ENCODE measurements at places on chromosomes 6 and 20.

DNA sequence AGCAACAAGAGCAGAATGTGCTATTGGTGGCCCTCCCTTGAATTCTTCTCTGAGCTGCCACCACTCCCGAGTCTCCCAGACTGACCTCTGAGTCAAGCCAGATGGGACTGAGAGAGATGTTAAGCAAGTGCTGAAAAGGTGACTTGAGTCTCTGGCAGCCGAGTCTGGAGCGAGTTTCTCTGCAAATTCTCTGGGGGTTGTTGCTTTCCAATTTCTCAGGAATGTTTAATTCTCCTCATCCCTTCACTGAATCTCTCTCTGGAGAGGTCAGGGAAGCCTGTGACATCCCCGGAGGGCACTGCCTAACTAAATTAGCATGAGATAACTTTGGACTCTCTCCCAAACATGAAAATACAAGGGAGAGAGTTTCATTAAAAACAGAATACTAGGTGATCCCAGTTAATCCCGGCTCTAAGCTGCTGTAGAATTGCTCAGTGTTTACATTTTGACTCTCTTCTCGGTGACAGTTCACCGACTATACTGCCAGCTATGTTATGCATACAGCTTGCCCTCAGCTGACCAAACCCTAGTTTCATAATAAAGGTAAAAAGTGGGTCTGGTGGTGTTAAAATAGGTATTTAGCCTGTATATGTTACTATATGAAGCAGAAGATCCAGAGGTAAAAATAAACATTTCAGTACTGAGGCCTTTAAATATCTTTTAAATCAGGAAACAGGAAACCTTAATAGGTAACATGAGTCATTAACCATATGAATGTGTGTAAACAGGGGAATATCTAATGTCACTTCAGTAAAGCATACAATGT, 157.9 kb downstream of the FOXC1 start:
- no peak overlapping the region for H3K4me3 ChIP-seq
- peaks cover 4% of the 10 kb centered on the region for H3K4me1 ChIP-seq
- H3K27me3 ChIP-seq = no peaks in the 10 kb centered on the region
- no peak overlapping the region for H3K27ac ChIP-seq
- DNase-seq = no peak

GRCh38 chr20:23062632-23063031, 13.2 kb upstream of the THBD start:
- H3K27ac ChIP-seq = peak overlapping the region; percentile 85
- peaks cover 39% of the 10 kb centered on the region for H3K4me1 ChIP-seq
- no peaks in the 10 kb centered on the region for H3K27me3 ChIP-seq
- no peak overlapping the region for H3K4me3 ChIP-seq
- no peaks in the 10 kb centered on the region for H3K36me3 ChIP-seq

- H3K4me1 ChIP-seq = peaks cover 9% of the 10 kb centered on the region
- no peaks in the 10 kb centered on the region for H3K27me3 ChIP-seq
- DNase-seq = peak; percentile 75
- peak overlapping the region; percentile 35 for H3K4me3 ChIP-seq
- peak overlapping the region; percentile 85 for H3K27ac ChIP-seq
Observed at GRCh38 chr6:73585566-73586415, 65.0 kb upstream of the EEF1A1 start.

- H3K36me3 ChIP-seq = no peaks in the 10 kb centered on the region
- H3K4me3 ChIP-seq = no peak overlapping the region
- H3K27me3 ChIP-seq = no peaks in the 10 kb centered on the region
- H3K4me1 ChIP-seq = peaks cover 18% of the 10 kb centered on the region
- H3K27ac ChIP-seq = no peak overlapping the region
Observed at GRCh38 chr20:48790473-48791003, 37.3 kb downstream of the PREX1 start.

- no peak for DNase-seq
- no peaks in the 10 kb centered on the region for H3K27me3 ChIP-seq
- H3K27ac ChIP-seq = no peak overlapping the region
- no peak overlapping the region for H3K4me3 ChIP-seq
Observed at GRCh38 chr6:14254505-14254904, 136.9 kb downstream of the CD83 start.

DNA sequence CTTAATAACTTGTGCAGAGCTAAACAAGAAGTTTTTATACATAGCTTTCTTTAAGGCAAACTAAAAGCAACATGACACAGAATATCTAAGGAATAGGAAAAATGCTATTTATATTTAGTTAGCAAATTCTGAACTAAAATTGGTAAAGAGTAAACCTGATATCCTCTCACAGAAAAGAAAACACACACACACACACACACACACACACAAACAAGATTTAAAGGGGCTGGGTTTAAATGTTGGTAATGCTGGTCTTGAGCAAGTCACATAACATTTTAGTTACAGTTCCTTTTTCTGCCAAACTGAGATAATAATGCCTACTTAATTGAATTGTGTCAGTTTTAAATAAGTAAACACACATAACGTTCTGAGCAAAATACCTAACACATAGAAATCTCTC, 1.6 kb downstream of the TRDN start:
- H3K4me3 ChIP-seq = no peak overlapping the region
- no peaks in the 10 kb centered on the region for H3K27me3 ChIP-seq
- no peak for DNase-seq
- H3K27ac ChIP-seq = no peak overlapping the region

DNA sequence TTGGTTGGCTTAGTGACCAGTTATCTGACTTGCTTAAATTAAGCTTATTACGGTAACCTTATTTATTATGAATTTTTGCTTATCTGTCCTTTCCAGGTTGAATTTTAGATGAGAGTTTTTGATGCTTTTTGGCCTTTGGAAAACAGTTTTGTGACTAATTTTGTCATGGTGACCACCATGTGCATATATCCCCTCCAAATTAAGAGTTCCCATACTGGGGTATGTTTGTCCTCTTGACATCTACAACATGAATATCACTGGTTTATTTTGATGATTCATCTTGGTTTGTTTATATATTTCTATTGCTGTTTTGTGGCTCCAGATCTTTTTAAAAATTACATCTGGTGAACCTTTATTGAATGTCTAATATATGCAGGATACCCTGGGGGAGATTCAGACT, 61.4 kb downstream of the PHF20 start:
- H3K27me3 ChIP-seq = no peaks in the 10 kb centered on the region
- no peaks in the 10 kb centered on the region for H3K4me1 ChIP-seq
- no peak overlapping the region for H3K4me3 ChIP-seq
- no peak for DNase-seq
- no peak overlapping the region for H3K27ac ChIP-seq

DNA sequence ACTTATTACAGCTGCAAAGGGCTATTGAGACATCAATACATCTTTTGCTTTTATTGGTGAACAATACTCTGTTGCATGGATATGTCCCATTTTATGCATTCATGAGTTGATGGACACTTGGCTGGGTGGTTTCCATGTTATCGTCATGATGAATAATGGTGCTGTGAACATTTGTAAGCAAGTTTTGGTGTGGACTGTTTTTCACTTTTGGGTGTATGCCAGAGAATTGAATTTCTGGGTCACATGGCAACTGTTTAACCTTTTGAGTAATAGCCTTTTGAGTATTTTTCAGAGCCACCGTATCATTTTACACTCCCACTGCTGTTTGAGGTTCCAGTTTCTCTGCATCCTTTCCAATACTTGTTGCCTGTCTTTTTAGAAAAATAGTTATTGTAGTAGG, 107.0 kb downstream of the JARID2 start:
- no peak for DNase-seq

- H3K36me3 ChIP-seq = no peaks in the 10 kb centered on the region
- DNase-seq = no peak
- H3K4me1 ChIP-seq = no peaks in the 10 kb centered on the region
- no peak overlapping the region for H3K27ac ChIP-seq
- no peak overlapping the region for H3K4me3 ChIP-seq
- no peaks in the 10 kb centered on the region for H3K27me3 ChIP-seq
Observed at GRCh38 chr6:79610306-79611009, 20.7 kb upstream of the SH3BGRL2 start.

DNA sequence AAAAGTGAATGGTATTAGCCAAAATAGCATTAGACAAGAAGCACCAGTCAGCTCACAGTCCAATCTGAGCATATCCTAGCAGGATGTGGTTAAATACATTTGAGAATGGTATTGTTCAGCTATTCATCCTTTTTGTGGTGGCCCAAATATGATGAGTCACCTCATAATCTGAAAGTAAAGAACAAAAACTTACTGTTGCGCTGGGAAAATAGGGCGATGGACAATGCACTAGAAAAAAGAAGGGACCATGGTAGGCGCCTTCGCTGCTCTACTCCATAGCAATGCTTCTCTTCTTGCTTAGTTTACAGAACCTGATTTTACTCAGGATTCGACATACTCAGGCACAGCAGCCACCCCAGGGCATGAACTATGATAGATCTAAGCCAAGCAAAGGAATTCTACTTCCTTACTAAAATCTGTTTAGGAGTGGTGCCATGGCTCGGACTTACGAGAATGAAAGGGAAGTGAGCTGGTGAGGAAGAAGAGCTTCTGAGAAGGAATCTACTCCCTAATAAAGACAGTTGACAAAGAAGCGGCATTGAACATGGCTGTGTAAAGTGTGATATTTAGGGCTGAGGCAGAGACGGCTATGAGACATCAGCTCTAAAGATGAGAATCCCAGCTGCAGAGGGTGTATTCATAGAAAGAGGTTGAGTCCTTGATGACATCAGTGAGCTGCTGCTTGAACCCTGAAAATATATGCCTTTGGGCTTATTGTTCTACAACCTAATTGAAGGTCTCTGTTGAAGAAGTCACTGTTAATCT, 16.6 kb upstream of the FBXO9 start:
- H3K27me3 ChIP-seq = no peaks in the 10 kb centered on the region
- no peak overlapping the region for H3K27ac ChIP-seq
- DNase-seq = no peak
- H3K36me3 ChIP-seq = peaks cover 7% of the 10 kb centered on the region
- peaks cover 6% of the 10 kb centered on the region for H3K4me1 ChIP-seq

Measured in ascending aorta (tissue), 2 donors.